ENCODE measurements at places on chromosomes 5 and 9. TPM values are rescaled to one million over a fixed set of nuclear protein-coding genes. Genes with fewer than 3 reads are reported as not detected.

WNK2 gene
- total RNA-seq, result 238 TPM

SLC6A18 gene
- total RNA-seq, result 0.27 TPM

PLAC8L1 gene
- total RNA-seq, result not detected

CDKN2B gene
- 57.0 TPM for total RNA-seq

ERCC6L2 gene
- total RNA-seq, result 21.5 TPM

GALNT12 gene
- total RNA-seq, result 69.6 TPM

CCNJL gene
- 14.6 TPM for total RNA-seq

ARID3C gene
- total RNA-seq, result not detected

ZNF484 gene
- 4.0 TPM for total RNA-seq

OLFML2A gene
- total RNA-seq, result 2.9 TPM

ZNF483 gene
- 2.8 TPM for total RNA-seq

CNTNAP3 gene
- total RNA-seq, result 1.6 TPM

FBXL7 gene
- total RNA-seq, result 3.0 TPM

TBC1D9B gene
- total RNA-seq, result 136 TPM

ARSI gene
- total RNA-seq, result 0.17 TPM

GM2A gene
- 27.2 TPM for total RNA-seq

CBY3 gene
- total RNA-seq, result not detected

FABP6 gene
- total RNA-seq, result not detected

PAX5 gene
- 0.32 TPM for total RNA-seq

PCDHGA7 gene
- 0.59 TPM for total RNA-seq

TRIM36 gene
- total RNA-seq, result 26.3 TPM

PCDHB8 gene
- total RNA-seq, result 0.25 TPM

HTR1A gene
- not detected for total RNA-seq

ANKRD34B gene
- not detected for total RNA-seq

CDK5RAP2 gene
- total RNA-seq, result 31.9 TPM

TTC16 gene
- total RNA-seq, result 0.07 TPM

BHMT gene
- 1.4 TPM for total RNA-seq

RNF183 gene
- total RNA-seq, result 0.57 TPM

TXNDC8 gene
- total RNA-seq, result not detected

WWC1 gene
- total RNA-seq, result 33.3 TPM

SPINK5 gene
- 29.0 TPM for total RNA-seq

KLF4 gene
- total RNA-seq, result 209 TPM

HACD4 gene
- total RNA-seq, result 2.5 TPM

PCDHA1 gene
- total RNA-seq, result not detected

KIF4B gene
- total RNA-seq, result not detected

PCDHGA11 gene
- 1.3 TPM for total RNA-seq

NXNL2 gene
- not detected for total RNA-seq

Data from colonic mucosa (tissue), 4 donors.